ENCODE measurements at places on chromosomes 5 and 9. TPM values are rescaled to one million over a fixed set of nuclear protein-coding genes. Genes with fewer than 3 reads are reported as not detected.

- no peaks in the 10 kb centered on the region for H3K27me3 ChIP-seq
- H3K4me1 ChIP-seq = peaks cover 58% of the 10 kb centered on the region
- H3K4me3 ChIP-seq = no peak overlapping the region
- H3K27ac ChIP-seq = peak overlapping the region; percentile 92
Observed at GRCh38 chr9:37383876-37384746, 38.4 kb upstream of the GRHPR start.

The IFNK gene
- total RNA-seq = not detected

GRCh38 chr9:135978642-135979546 lies 17.7 kb upstream of the UBAC1 start:
- no peaks in the 10 kb centered on the region for H3K4me1 ChIP-seq
- H3K36me3 ChIP-seq = no peaks in the 10 kb centered on the region
- no peak overlapping the region for H3K4me3 ChIP-seq
- no peaks in the 10 kb centered on the region for H3K27me3 ChIP-seq
- no peak overlapping the region for H3K27ac ChIP-seq
- DNase-seq = no peak

DNA sequence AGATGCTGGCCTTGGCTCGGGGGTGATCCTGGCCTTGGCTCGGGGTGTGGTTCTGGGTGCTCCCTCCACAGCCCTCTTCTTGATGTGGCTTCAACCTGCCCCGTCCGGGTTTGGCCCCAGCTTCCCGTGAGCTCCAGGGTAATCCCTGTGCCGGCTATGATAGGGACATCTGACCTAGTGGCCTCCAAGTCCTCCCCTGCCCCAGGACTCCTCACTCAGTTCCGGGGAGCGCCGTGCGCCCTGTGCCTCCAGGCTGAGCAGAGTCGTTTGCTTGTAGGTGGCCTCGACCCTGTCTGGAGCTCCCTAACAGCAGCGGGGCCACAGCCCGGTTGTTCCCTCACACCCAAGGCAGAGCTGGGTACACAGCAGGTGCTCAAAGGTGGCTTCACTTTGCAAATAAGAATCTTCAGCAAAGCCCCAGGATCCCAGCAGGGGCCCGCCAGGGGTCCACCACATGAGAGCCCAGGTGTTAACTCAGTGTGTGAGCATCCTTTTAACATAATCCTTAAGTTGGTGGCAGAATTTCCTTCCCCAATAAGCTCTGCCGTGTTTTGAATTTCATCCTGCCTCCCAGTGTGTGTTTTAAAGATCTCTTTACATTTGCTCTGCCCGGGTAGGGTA lies 32.3 kb upstream of the CEP72 start:
- H3K4me3 ChIP-seq = no peak overlapping the region
- H3K27me3 ChIP-seq = no peaks in the 10 kb centered on the region
- H3K36me3 ChIP-seq = no peaks in the 10 kb centered on the region
- H3K27ac ChIP-seq = no peak overlapping the region

GRCh38 chr9:33921967-33922895 lies 105.3 kb downstream of the UBE2R2 start:
- DNase-seq = no peak
- H3K36me3 ChIP-seq = peaks cover 57% of the 10 kb centered on the region
- no peak overlapping the region for H3K27ac ChIP-seq
- H3K27me3 ChIP-seq = no peaks in the 10 kb centered on the region
- H3K4me3 ChIP-seq = no peak overlapping the region

GRCh38 chr9:76657265-76657664 lies 107.0 kb upstream of the PCA3 start:
- no peak for DNase-seq
- H3K27me3 ChIP-seq = no peaks in the 10 kb centered on the region
- no peak overlapping the region for H3K27ac ChIP-seq
- no peaks in the 10 kb centered on the region for H3K4me1 ChIP-seq
- H3K36me3 ChIP-seq = no peaks in the 10 kb centered on the region
- no peak overlapping the region for H3K4me3 ChIP-seq

GRCh38 chr5:32030686-32031085 lies 143.4 kb downstream of the GOLPH3 start:
- no peaks in the 10 kb centered on the region for H3K4me1 ChIP-seq
- no peak overlapping the region for H3K4me3 ChIP-seq
- DNase-seq = no peak
- H3K36me3 ChIP-seq = no peaks in the 10 kb centered on the region
- no peaks in the 10 kb centered on the region for H3K27me3 ChIP-seq
- no peak overlapping the region for H3K27ac ChIP-seq

The CMYA5 gene
- 0.13 TPM for total RNA-seq

DNA sequence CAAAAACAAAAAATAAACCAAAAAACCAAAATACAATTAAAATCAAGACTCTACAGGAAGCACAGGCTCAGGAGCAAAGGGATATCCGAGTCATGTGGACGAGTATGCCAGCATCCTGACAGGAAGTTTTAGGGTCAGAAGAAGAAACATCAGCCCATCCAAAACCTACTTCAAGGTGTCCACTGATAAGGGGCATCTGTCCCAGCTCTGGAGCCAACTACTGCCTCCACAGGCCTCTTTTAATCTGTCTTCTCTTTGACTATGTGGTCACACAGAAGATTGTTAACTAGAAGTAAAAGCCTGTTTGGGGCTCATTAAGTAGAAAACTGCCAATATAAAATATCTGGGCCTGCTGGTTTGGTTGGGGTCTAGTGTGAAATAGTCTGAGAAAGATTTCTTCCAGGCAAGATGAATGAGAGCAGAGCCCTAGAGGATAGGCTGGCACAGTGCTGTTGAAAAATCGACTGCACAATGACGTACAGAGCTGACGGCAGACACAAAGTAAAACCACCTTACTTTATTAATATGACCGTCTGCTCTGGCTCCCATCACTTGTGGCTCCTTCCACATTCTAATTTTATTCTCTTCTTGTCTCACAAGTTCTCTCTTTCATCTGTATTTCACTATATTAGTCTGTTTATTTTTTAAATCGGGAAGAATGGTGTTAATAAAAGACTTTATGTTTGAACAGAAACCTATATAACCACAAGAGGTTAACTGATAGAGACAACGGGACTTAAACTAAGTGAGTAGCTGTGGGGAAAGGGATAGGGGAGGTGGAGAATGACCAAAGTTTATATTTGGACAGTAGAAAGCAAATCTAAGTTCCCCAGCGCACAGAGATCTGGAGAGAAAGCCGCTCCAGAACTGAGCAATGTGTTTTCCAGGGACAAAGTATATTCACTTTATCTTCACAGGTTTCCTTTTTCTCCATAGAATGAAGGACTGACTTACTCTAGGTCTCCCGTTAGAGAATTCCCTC lies 22.9 kb upstream of the MSH3 start:
- H3K4me1 ChIP-seq = no peaks in the 10 kb centered on the region
- no peak for DNase-seq
- H3K4me3 ChIP-seq = no peak overlapping the region
- no peaks in the 10 kb centered on the region for H3K27me3 ChIP-seq
- H3K36me3 ChIP-seq = 0 out of 2 replicates have a peak, but pooled peaks cover 2% of the 10 kb centered on the region

DNA sequence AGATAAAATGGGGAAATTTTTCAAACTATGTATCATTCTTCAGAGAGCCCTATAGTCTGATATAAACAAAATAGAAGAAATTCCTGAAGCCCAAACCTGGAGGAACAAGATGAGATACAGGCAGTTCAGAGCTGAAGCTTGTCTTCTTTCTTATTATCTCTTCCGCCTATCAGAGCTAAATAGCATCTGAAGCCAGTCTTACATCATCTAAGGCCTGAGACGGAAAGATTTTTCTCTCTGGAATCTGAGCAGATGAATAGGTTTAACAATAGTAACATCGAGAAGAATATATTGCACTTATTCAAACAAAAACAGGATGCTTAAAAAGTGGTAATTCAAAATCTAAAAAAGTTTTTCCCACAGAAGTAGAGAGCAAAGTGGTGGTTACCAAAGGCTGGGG lies 59.8 kb downstream of the LPAR1 start:
- no peaks in the 10 kb centered on the region for H3K27me3 ChIP-seq
- H3K27ac ChIP-seq = no peak overlapping the region

GRCh38 chr9:95297316-95297715 lies 20.2 kb downstream of the FANCC start:
- H3K36me3 ChIP-seq = no peaks in the 10 kb centered on the region
- no peaks in the 10 kb centered on the region for H3K27me3 ChIP-seq

The NUDT12 gene
- total RNA-seq = 3.9 TPM

DNA sequence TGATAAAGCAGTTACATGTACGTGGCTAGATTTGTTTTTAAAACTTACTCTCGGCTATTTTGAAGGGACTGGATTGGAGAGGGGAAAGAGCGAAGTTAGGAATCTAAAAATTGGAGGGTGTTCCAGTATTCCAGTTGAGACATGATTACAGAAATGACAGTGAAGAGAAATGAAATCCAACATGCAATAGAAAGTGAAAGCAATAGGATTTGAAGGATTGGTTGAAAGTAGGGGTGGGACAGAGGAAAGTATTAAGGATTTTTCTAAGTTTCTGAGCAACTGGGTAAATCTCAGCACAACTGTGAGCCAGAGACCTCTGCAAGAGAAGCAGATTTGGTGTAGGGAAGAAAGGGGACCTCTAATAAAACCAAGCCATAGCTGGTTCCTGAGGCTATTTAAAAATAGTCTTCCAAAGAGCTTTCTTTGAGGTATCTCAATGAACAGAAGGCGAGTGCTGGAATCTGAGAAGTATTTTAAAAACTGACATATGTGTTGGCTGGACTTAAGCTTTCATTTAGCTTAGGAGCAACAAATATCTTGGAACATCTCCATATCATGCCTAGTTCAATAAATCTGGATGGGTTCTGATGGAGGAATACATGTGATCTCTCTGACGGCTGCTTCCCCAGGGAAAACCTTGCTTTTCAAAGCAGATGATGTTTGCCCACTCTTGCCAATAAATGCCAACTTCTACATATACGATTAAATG lies 110.4 kb upstream of the IFNK start:
- H3K36me3 ChIP-seq = no peaks in the 10 kb centered on the region
- no peaks in the 10 kb centered on the region for H3K4me1 ChIP-seq
- no peaks in the 10 kb centered on the region for H3K27me3 ChIP-seq
- no peak for DNase-seq

- H3K27ac ChIP-seq = no peak overlapping the region
- no peak for DNase-seq
- H3K36me3 ChIP-seq = 0 out of 2 replicates have a peak, but pooled peaks cover 2% of the 10 kb centered on the region
- H3K4me3 ChIP-seq = no peak overlapping the region
Observed at GRCh38 chr5:137710086-137710485, 25.8 kb downstream of the KLHL3 start.

DNA sequence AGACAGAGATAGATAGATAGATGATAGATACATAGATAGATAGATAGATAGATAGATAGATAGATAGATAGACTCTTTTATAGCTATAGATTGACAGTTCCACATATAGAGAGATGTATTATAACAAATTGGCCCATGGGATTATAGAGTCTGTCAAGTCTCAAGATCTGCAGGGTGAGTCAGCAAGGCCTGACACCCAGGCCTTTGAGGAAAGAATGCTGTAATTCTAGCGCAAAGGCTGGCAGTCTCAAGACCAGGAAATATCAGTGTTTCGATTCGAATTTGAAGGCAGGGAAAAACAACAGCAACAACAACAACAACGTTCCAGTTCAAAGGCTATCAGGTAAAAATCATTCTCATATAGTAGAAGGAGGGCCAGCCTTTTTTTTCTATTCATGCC lies 339.2 kb upstream of the CDH9 start:
- no peak overlapping the region for H3K27ac ChIP-seq
- no peaks in the 10 kb centered on the region for H3K27me3 ChIP-seq
- H3K4me3 ChIP-seq = no peak overlapping the region
- no peak for DNase-seq
- no peaks in the 10 kb centered on the region for H3K36me3 ChIP-seq

The ITGA1 gene
- 0.26 TPM for total RNA-seq

- no peaks in the 10 kb centered on the region for H3K27me3 ChIP-seq
- DNase-seq = no peak
- no peak overlapping the region for H3K4me3 ChIP-seq
- H3K27ac ChIP-seq = no peak overlapping the region
Observed at GRCh38 chr5:92215116-92215515, 832.0 kb upstream of the ARRDC3 start.

- H3K4me3 ChIP-seq = no peak overlapping the region
- no peaks in the 10 kb centered on the region for H3K27me3 ChIP-seq
Observed at GRCh38 chr9:135468854-135469521, 10.6 kb upstream of the PPP1R26 start.

DNA sequence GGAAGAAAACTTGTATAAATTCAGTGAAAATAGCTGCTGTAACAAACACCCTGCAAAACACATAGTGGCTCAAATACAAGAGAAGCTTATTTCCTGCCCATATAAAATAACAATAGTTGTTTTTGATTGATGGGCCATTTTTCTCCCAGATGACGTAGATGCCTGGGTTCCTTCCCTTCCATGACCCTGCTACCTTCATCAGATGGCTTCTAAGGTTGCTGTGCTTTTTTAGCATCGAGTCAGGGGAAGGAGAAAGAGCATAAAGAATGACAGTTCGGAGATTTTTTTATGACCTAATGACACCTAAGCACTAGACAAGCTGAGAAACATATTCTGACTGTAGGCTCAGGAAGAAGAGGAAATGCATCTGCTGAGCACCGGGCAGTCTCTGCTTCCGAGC lies 34.7 kb upstream of the DPYSL3 start:
- no peaks in the 10 kb centered on the region for H3K4me1 ChIP-seq
- no peak overlapping the region for H3K4me3 ChIP-seq
- no peaks in the 10 kb centered on the region for H3K36me3 ChIP-seq

- no peaks in the 10 kb centered on the region for H3K36me3 ChIP-seq
- peak overlapping the region; percentile 49 for H3K27ac ChIP-seq
- no peaks in the 10 kb centered on the region for H3K27me3 ChIP-seq
Observed at GRCh38 chr9:91712811-91713210, 237.2 kb downstream of the ROR2 start.

DNA sequence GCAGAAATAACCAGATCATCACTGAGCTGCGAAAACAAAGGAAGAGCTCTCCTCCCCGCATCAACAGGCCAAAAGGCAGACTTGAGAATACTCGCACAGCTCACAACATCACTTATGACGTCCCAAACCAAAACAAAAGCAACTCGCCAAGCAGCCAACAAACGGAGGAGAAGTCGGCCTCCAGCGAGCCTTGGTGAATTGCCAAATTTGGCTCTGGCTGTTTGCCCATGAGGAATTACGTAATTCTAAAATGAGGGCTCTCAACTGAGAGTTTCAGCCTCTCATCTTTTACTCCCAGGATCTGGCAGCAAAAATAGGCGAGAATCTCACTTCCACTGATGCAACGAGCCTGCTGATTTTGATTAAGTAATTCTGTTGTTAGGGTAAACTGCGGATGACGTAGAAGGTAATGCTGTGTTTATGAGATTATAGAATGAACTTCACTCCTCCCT lies 51.7 kb upstream of the SEMA6A start:
- H3K36me3 ChIP-seq = no peaks in the 10 kb centered on the region
- H3K27ac ChIP-seq = no peak overlapping the region
- H3K4me3 ChIP-seq = no peak overlapping the region
- no peak for DNase-seq
- peaks cover 6% of the 10 kb centered on the region for H3K4me1 ChIP-seq

All from GM12878 (cell line).